Gastroesophageal sphincter (tissue), 4 donors: ENCODE measurements at places on chromosomes 4 and X. TPM values are rescaled to one million over a fixed set of nuclear protein-coding genes. Genes with fewer than 3 reads are reported as not detected.

DNA sequence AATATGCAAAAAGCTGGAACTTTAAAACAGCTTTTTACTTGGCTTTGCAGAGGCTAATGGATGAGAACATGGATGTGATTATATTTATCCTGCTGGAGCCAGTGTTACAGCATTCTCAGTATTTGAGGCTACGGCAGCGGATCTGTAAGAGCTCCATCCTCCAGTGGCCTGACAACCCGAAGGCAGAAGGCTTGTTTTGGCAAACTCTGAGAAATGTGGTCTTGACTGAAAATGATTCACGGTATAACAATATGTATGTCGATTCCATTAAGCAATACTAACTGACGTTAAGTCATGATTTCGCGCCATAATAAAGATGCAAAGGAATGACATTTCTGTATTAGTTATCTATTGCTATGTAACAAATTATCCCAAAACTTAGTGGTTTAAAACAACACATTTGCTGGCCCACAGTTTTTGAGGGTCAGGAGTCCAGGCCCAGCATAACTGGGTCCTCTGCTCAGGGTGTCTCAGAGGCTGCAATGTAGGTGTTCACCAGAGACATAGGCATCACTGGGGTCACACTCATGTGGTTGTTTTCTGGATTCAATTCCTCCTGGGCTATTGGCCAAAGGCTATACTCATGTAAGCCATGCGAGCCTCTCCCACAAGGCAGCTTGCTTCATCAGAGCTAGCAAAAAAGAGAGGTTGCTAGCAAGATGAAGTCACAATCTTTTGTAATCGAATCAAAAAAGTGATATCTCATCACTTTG is 15.6 kb downstream of the TLR8 start:
- no peak for ATAC-seq

- no peak for ATAC-seq
Measured at GRCh38 chrX:101462892-101463291, 22.4 kb upstream of the ARMCX4 start.

CSN1S1 gene
- total RNA-seq: not detected

KIF4A gene
- 0.16 TPM for total RNA-seq

DNA sequence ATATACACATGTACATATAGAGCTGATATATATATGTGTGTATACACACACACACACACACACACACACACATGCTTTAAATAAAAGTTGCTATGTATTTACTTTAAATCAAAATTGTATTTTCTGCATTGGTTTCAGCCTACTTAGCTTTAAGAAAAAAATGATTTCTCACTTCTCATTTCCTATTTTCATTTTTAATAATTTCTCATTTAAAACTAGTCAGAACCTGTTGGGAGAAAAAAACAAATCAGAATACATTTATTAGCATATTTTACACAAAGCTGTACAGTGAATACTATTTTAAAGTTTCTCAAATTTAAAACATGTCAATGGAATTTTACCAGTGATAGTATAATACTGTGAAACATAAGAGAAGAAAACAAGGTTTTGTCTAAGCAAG is 681.8 kb downstream of the CENPC start:
- no peak for ATAC-seq
